Amniotic stem cell (primary cell): ENCODE measurements at places on chromosomes 13 and 19.

- no peak for DNase-seq
These were observed 96.1 kb downstream of the MYO16 start for GRCh38 chr13:108725471-108725870.

DNA sequence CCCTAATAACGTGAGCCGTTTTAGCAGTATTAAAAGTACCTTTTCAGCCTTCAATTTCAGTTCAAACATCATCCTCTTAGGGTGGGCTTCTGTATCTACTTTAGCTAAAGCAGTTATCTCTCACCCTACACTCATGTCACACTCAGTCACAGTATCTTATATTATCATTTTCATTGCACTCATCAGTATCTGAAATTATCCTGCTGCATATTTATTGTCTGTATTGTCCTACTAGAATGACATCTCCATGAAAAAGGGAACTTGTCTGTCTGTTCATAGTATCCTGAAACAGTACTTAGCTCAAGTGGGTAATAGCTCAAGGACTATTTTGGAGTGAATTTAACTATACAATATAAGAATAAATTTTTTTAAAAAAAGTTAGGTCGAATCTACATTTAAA lies 19.9 kb upstream of the RFC3 start:
- DNase-seq, result no peak

DNA sequence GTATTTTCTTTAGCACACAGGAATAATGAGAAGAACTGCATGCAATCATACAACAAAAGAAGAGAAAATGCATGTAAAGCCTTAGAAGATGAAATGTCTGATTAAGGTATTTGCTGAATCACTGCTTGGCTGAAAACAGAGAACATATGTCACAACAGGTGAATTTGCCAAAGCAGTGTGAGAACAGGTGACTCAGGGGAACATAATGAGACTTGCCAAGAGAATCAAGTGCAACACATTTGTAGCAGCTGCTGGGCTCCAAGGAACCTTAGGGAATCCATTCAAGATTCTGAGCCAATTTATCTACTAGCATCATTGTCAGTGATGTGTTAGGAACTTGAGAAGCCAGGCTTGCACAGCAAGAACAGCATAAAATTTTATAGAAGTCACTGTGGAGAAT lies 273.1 kb downstream of the PCDH20 start:
- DNase-seq, result no peak

DNA sequence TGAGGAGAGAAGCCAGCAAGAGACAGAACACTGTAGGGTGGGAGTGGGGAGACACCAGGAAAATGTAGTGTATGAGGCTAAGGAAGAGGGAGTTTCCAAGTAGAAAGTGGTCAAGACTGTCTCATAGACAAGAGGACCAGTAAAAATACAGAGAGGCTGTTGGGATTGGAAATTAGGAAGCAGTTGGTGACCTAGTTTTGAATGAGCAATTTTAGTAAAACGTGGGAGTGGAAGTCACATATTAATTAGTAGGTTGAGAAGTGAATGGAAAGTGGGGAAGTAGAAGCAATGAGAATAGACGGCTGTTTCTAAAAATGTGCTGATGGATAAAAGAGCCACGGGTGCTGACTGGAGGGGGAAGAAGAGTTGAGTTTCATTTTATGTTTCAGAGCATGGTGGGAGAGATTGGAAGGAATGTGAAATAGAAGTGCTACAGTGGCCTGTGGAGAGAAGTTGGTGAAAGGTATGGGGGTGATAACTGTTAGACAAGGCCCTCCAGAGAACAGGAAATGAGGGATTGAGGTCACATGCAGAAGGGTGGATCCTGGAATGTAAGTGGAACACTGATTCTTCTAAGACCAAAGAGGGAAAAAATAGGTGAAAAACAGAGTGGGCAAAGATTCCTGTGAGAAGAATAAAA lies 247.3 kb downstream of the MTUS2 start:
- no peak for DNase-seq
